ENCODE measurements at places on chromosomes 13 and 19.

DNA sequence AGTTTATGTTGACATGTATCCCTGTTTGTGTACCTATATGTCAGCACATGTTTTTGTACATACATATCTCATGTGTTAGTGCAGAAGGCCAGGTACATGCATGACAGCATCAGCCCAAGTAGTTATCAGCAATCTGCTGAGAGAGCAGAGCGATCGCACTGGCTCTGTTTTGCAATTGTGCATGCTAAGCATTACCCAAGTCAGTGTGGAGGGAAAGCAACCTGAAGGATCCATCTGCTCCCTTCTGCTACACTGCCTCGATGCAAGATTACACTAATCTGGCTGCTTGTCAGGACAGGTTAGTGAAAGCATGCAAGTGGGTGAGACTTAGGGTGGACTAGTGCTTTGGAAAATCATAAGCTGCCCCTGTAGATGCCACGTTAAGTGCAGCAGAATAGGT, 211.8 kb downstream of the PCCA start:
- DNase-seq, result no peak

- no peak for DNase-seq
Observed at GRCh38 chr19:12647490-12648071, 19.0 kb downstream of the MAN2B1 start.

GRCh38 chr13:62906896-62907295, 1491.2 kb upstream of the PCDH20 start:
- DNase-seq, result no peak

- no peak for DNase-seq
Observed at GRCh38 chr13:20227730-20228129, 4.4 kb downstream of the GJB6 start.

- DNase-seq, result no peak
Observed at GRCh38 chr13:37529751-37530385, 68.7 kb downstream of the POSTN start.

- no peak for DNase-seq
Observed at GRCh38 chr13:48304143-48304876, 759 bp downstream of the RB1 start.

Data from activated T-helper 1 cell treated with Interleukin-2 at 50 U/mL for 16 hours (primary cell).